ENCODE measurements at places on chromosomes 3 and 15.

- no peak for DNase-seq
Observed at GRCh38 chr3:71659864-71660591, 65.2 kb downstream of the EIF4E3 start.

- DNase-seq, result peak; percentile 30
Observed at GRCh38 chr15:89888214-89888804, 5.5 kb downstream of the AP3S2 start.

DNA sequence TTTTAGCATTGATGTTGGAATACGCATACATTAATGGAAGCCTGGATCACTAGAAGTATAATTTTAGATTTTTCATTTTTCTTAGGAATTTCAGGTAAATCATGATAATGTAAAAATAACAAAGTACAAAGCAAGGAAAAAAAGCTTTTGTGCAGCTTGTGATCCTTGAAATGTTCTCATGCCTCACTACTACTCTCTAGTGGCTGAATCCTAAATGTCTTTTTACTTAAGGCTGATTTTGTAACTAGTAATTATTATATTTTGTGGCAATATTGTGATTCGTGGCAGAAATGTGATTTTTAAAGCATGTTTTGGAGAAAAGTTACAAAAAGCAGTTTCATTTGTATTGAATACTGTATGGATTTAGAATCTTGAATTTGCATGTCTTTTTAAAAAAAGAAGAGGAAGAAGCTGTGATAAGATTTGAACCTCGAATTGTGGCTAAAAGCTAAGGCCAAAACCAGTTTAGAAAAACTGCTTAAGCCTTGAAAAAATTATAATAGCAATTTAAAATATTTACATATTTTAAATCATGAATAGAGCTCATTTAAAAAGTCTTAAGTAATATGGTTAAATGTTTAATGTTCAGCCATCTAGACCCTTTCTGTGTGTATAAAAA is 39.0 kb downstream of the U2SURP start:
- no peak for DNase-seq

GRCh38 chr3:39135170-39135805 is 18.1 kb downstream of the CSRNP1 start:
- DNase-seq, result no peak

GRCh38 chr3:195044411-195044810 is 226.5 kb downstream of the XXYLT1 start:
- DNase-seq, result no peak

DNA sequence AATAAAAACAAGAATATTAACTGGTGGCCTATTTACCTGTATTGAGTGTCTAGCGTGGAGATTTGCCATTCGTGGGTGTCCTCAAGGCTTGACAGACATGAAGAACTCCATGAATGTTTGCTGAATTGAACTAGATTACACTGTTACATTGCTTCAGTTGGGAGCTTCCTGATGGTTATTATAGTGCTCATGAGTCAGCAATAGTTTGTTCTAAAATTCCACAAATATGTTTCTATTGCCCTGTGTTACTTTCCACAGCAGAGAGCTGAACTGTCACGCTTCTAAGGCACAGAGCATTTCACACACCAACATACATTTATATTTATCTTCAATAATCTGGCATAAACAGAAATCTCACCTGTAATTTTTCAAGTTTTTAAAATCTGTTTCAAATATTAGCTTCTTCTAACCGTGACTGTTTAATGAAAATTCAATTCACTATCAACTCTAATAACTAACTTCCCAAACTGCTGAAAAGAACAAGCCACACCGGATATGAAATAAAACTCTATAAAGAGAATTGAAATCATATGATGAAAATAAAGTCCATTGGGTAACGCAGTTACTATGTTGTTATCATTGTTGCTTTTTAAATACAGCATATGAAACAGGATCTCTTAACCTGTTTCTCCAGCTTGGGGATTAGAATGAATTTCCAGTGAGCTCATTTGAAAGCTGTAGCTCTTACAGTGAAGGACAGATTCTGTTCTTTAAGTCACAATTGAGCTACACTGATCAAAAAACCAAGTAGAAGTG is 61.2 kb upstream of the MCF2L2 start:
- DNase-seq, result no peak

- DNase-seq, result no peak
Observed at GRCh38 chr15:36755341-36756000, 176.0 kb downstream of the CDIN1 start.

GRCh38 chr3:134852893-134853351 is 57.9 kb downstream of the EPHB1 start:
- no peak for DNase-seq

GRCh38 chr15:63372018-63372705 is 9.5 kb downstream of the CA12 start:
- peak; percentile 89 for DNase-seq

GRCh38 chr15:100785181-100786138 is 94.2 kb upstream of the ALDH1A3 start:
- DNase-seq, result no peak

Measured in RWPE1 (cell line).